ENCODE measurements at places on chromosomes 2 and 18. TPM values are rescaled to one million over a fixed set of nuclear protein-coding genes. Genes with fewer than 3 reads are reported as not detected.

Gene PAPOLG
- 22.1 TPM for total RNA-seq

Gene ATP6V1C2
- 0.46 TPM for total RNA-seq

Gene GYPC
- 238 TPM for total RNA-seq

Gene EIF4E2
- total RNA-seq, result 99.5 TPM

Gene IFT172
- total RNA-seq, result 16.0 TPM

Gene CD8A
- not detected for total RNA-seq

Gene CFC1
- not detected for total RNA-seq

Gene IL1F10
- total RNA-seq, result not detected

Gene SLC19A3
- total RNA-seq, result 4.1 TPM

Gene OSBPL6
- total RNA-seq, result 5.2 TPM

Gene SNRNP200
- total RNA-seq, result 62.9 TPM

Gene DCDC2C
- not detected for total RNA-seq

Gene GPR45
- not detected for total RNA-seq

Gene KCNK3
- 0.36 TPM for total RNA-seq

Gene SAG
- total RNA-seq, result not detected

Gene DLX1
- total RNA-seq, result 0.93 TPM

Gene CCL20
- 0.33 TPM for total RNA-seq

All from melanocyte of skin (primary cell).